ENCODE measurements at places on chromosomes 3 and 15.

- no peak for DNase-seq
Observed at GRCh38 chr3:57154470-57155309, 10.5 kb downstream of the IL17RD start.

GRCh38 chr15:70503798-70504298, 259.5 kb downstream of the UACA start:
- DNase-seq = no peak

DNA sequence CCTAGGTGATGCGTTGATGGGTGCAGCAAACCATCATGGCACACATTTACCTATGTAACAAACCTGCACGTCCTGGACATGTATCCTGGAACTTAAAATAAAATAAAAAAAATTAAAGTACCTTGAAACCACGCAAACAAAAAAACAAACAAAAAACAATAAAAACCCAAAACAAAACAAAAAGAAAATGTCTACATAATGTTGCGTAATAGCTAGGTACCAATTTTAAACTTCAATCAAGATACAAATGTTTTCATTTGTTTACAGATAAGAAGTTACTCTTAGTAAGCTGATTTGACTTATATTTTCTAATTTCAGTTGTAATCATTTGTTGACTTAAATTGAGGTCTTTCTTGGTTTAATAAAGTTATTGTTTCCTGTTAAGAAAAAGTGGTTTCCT, 349.6 kb upstream of the KCNMB2 start:
- no peak for DNase-seq

- DNase-seq = no peak
Observed at GRCh38 chr3:194107107-194107506, 28.8 kb upstream of the HES1 start.
